ENCODE measurements at places on chromosomes 5 and 9. TPM values are rescaled to one million over a fixed set of nuclear protein-coding genes. Genes with fewer than 3 reads are reported as not detected.

Gene RNF208
- 2.9 TPM for total RNA-seq

Gene LECT2
- total RNA-seq = not detected

GRCh38 chr9:88783711-88784083, 207.6 kb upstream of the S1PR3 start:
- no peak for DNase-seq

- no peak for DNase-seq
These were observed 1.5 kb downstream of the SAPCD2 start for GRCh38 chr9:137068539-137069507.

GRCh38 chr5:74952406-74952805, 86.2 kb upstream of the FAM169A start:
- DNase-seq = no peak

DNA sequence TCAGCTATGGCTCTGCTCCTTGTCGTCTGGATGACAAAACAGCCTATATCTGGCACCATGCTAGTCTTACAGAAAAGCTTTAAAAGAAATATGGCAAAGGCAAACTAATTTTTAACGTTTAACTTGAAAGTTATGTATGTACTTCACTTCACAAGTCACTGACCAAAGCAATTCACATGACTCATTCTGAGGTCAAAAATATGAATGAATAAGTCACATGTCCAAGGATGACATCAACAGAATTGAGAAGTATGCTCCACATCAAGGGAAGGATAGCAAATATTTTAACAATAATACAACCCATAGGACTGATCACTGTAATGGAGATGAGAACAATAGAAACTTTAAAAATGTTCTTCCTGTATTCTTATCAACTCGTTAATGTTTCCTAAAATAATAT, 1072.6 kb upstream of the NUDT12 start:
- no peak for DNase-seq

- DNase-seq = no peak
These were observed 4.4 kb upstream of the GLIPR2 start for GRCh38 chr9:36132086-36132485.

DNA sequence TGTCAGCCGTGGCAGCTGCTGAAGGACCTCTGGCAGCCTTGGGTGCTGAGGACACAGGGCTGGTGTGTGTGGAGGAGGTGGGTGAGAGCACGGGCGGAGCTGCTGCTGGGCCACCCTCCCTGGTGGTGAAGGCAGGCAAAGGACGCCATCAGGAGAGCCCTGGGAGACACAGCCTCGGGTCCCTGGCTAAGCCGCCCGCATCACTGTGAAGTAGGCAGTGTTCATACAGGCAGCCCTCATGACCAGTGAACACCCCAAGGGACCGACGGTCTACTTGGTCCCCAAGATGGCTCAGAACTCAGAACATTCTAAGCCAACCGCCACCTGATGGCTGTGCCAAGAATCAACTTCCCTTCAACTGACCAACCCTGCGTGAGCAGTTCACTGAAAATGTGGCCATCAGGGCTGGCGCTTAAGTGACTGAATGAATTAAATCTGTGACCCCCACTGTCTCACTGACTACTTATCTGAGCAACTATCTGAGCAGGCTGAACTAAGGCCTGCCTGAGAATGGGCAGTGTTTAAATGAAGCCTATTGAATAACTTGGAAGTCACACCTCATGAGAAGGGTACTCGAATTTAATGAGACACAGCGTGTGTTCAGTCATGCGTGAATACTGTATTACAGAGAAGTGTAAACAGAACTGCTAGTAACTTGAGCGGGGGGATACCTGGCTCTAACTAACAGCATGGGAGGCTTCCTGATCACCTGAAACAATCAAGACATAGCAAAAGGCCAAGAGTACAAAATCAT, 54.7 kb upstream of the SIMC1 start:
- no peak for DNase-seq

DNA sequence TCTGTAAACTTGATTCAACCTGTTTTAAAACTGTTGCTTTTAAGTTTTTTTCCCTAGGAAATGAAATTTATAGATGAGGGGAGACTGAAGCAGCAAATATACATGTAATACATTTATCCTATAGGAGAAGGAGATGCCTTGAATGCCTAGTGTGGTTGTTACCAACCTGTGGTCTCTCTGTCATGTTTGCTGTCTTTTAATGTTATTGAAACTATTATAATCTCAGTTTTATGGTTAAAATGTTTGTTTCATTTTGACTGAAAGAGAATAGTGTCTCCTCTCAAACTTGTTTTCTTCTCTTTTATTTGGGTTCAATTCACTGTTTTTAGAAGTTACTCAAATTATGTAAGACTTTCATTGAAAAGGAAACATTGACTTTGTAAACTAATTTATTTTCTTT, 15.8 kb downstream of the MRPL22 start:
- DNase-seq = no peak

Gene ACSL6
- 0.32 TPM for total RNA-seq

- DNase-seq = no peak
These were observed 912.3 kb upstream of the SEMA6A start for GRCh38 chr5:117486879-117487391.

GRCh38 chr5:142894749-142895148, 124.6 kb downstream of the ARHGAP26 start:
- no peak for DNase-seq

Gene SLCO4C1
- 0.73 TPM for total RNA-seq

Gene GHR
- total RNA-seq = 26.5 TPM

GRCh38 chr5:59038798-59039295, 456.0 kb downstream of the RAB3C start:
- DNase-seq = no peak

DNA sequence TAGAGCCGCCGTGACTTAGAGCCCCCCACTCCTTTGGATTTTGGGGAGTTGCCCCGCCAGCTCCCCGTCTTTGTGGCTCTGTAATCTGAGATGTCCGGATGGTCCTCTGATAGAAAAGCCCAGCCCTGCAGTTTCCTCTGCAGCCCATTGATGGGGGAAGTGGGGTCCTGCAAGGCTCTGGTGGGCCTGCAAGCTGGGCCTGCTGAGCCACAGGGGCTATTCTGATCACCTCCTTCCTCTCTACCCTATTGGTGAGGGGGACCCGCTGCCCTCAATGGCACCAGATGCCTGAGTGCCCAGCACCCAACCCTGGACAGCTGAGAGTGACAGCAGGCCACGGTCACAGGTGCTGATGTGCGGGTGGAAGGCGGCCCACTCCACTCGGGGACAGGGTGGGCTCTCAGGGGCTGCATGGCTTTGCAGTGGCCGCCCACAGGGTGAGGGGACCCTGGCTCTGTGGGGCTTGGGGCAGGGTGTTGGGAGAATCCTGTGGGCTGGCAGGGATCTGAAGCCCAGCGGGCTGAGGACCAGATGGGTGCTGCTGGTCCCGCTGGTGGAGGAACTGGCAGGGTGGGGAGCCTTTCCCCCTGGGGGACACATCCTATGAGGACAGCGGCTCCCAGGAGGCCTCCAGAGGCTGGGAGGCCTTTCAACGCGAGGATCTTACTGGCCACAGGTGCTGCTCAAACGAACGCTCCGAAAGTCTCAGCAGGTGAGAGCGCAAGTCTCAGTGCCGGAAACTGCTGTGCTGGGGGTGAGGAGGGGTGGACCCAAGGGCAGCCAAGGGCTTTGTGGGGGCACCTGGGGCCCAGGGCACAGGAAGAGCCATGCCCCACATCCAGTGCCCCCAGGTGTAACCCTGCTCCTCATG, 30.0 kb upstream of the LPCAT1 start:
- DNase-seq = no peak

GRCh38 chr9:79477955-79478771, 93.6 kb upstream of the TLE4 start:
- DNase-seq = no peak

DNA sequence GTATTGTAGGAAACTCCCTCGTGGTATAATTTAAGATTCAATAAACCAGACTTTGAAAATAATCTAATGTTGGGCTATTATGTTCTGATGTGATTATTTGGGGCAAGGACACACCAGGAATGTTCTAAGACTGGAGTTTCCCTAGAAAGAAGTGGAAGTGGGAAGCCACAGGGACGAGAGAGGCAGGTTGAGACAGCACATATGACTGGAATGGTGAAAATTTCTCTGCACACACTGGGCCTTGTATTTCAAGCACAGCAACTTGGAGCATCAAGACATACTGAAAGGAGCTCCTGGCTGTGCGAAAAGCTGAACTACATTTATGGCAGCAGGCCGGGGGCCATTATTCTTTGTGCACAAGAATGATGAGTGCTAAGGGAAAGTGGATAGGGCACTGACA, 98.2 kb downstream of the CETN3 start:
- DNase-seq = no peak

GRCh38 chr5:114928644-114929462, 240.9 kb downstream of the TRIM36 start:
- no peak for DNase-seq

DNA sequence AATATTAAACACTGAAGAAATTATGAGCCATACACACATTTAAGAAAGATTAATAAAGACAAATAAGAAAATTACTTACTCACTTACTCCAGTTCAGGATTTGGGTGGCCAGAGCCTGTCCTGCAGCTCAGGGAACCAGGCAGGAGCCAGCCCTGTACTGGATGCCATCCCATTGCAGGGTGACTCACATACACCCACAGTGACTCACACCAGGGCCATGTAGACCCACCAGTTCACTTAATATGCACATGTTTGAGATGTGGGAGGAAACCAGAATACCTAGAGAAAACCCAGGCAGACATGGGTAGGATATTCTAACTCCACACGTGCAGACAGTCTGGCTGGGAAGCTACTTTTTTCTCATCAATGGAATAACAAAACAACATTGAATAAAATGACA, 49.6 kb upstream of the ADRB2 start:
- DNase-seq = peak; percentile 20

DNA sequence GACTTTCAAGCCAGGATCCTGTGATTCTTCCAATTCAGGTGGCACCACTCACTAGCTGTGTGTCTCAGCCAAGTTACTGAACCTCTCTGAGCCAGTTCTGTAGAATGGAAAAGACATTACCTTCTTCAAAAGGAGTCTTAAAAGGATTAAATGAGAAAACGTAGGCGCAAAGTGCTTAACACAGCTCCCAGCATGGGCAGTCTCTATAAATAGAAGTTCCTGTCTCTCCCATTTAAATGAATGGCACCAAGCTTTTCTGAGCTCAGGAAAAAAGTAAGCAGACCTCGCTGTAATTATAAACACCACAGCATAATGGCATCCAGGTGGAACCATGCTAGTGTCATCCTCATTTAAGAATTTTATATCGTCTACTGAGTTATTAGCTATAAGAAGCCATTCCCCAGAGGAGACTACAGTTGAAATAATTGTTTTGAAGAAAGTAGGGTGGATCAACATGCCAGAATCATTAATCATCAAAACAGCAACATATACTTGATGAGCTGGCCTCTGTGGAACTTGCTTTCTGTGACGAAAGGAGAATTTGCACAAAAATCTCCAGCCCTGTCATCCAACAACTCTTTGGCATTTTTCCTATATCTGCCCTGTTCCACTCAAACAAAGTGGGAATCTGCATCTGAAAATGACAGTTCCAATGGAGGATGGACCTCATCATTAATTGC, 188.9 kb downstream of the SPOCK1 start:
- no peak for DNase-seq

Gene LHX3
- not detected for total RNA-seq

DNA sequence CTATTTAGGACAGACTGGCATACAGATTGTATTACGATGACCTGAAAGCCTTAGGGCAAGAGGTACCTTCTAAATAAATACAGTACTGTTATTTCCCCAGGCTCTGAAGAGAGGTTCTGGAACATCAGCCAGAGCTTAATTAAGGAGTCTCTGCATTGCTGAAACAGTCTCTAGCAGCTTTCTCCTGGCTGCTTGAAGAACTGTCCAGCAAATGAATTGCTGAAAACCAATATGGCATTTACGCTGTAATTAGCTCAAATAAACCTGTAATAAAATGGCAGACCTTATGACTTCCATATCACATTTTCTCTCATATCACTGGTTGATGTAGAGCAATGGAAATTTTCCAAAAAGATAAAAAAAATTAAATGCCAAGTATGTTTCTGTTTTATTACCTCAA, 636.3 kb downstream of the GABRG2 start:
- no peak for DNase-seq

DNA sequence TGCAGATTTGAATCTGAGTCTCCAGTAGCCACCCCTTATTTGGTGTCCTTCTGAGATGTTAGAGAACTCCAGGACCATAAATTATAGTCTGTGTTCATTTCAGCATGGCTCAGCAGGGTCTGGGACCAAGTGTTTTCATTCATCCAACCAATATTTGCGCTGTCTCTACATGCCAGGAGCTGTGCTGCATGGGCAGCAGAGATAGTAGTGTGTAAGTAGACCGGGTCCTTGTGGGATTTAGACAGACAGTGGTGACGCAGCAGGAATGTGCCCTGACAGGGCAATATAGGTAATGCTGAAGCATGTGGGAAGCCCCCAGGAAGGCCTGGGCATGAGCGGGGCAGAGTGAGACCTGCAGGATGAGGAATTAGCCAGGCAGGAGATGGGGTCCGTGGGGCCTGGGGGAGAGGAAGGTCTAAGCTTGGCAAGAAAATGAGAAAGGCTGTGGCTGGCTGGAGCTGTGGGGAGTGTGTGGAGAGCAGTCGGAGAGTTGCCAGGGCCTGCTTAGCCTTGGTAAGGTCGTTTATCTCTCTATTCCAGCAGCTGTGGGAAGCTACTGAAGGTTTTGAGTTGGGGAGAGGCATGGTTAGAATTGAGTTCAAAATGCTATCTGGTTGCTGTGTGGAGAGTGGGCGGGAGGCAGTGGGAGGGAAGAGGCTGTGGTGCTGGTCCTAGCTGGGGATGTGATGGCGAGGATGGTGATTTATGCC, 16.8 kb downstream of the STXBP1 start:
- DNase-seq = no peak

DNA sequence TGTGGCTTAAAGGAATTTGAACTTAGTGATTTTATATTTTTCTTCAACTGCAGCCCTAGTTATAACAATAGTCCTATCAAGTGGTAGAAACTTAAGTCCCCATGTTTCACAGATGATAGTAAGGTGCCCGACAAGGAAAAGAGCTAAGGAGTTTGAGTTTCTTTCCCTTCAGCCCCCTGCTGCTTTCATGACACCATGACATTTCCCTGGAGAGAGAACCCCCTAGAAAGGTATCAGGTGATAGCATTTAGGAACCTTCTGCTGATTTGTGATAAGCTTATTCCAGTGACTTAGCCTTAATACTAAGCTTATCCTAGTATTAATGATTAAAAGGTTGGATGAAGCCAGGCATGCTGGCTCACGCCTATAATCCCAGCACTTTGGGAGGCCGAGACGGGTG, 623.8 kb upstream of the TYRP1 start:
- no peak for DNase-seq

Gene SLC36A2
- total RNA-seq = 0.16 TPM

All from breast epithelium (tissue), 4 donors.